ENCODE measurements at places on chromosomes 12 and 14.

- peak; percentile 7 for DNase-seq
These were observed 120.7 kb downstream of the HECTD4 start for GRCh38 chr12:112261559-112261958.

GRCh38 chr14:70020352-70021170 lies 141.3 kb downstream of the SMOC1 start:
- DNase-seq = peak; percentile 39

DNA sequence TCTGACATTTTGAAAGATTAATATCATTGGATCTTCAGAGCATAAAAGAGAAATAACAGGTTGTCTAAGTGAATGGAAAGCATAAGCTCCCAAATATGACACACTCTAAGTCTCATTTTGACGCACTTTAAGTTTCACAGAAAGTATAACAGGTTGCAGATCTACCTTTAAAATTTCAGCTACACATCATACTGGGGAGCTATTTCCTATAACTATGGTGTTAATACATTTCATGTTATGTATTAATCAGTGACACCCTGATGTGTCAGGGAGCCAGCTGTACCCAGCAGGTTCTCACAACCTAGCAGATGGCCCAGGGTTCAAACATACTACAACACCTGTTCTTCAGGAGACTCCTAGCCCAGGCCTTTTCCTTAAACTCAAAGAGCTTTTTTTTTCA lies 31.1 kb upstream of the TMX1 start:
- DNase-seq = no peak

DNA sequence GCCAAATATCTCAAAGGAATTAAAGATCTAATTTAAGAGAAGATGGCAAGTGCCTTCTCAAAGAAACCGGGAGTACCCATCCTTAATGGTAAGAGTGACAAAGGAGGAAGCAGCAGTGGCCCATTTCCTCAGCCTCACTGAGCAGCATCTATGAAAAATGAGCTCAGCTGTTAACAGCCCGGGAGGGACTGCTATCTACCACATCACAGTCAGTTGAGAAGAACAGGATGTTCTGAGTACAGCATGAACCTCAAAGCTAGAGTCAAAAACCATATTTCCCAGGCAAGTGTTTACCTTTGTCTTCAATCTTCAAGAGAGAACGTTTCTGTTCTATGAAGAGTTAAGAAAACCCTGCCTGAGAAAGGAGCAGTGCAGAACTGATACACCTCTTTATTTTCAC lies 115.0 kb downstream of the BTG1 start:
- peak; percentile 89 for DNase-seq

DNA sequence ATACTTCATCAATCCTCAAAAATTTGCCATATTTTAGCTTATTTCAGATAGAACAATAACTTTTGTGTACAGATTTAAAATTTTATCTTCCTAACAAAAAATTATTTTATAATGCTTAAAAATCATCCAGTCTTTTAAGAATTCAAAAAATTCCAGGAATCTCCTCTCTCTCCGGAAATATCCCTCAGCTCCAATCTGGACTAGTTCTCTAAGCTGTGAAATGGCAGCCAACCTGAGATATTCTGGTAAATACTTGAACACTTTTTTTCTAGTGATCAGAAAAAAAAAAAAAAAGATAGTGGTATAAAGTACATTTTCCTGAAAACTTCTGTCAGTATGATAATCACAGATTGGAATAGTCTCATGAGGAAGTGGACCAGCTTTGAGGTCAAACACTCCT lies 57.6 kb downstream of the SSPN start:
- DNase-seq = no peak

GRCh38 chr14:63761351-63762117 lies 33.7 kb upstream of the SGPP1 start:
- peak; percentile 13 for DNase-seq

GRCh38 chr12:57579011-57579410 lies 12.0 kb upstream of the PIP4K2C start:
- DNase-seq = no peak

- DNase-seq = no peak
These were observed 29.6 kb downstream of the NUDT4 start for GRCh38 chr12:93407054-93407962.

DNA sequence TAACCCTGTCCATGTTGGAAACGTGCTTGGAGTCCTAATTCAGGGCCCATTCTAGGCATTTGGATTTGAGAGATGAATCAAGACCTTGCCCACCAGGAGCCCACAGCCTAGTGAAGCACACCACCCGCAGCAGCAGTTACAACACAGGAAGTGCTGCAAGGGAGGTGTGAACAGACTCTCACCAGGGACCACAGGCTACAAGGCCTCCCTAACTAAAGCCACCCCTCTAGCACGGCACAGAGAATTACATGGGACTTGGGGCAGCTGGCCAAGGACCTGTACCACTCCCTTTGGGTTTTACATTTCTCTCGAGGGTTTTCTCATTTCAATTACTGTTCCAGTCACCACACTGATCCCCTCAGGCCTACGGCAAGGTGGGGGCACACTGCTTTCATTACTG lies 49.5 kb upstream of the FOXN3 start:
- peak; percentile 68 for DNase-seq

DNA sequence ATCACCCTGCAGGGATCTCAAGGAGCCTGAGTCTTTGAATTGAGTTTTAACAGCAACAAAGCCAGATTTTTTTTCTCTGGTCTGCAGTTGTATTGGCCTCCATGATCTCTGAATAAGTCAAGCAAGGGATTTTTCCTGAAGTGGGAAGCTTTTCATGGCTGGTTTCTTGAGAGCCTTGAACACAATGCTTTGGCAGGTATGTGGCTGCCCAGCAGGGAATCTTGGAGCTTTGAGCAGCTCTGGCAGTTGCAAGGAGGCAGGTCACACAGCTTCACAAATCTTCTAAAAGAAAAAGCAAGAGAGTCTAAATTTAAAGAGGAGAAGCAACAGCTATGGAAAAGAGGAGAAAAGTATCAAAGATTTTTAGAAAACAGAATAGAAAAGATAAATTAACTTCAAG lies 60.1 kb downstream of the RPS29 start:
- DNase-seq = no peak

DNA sequence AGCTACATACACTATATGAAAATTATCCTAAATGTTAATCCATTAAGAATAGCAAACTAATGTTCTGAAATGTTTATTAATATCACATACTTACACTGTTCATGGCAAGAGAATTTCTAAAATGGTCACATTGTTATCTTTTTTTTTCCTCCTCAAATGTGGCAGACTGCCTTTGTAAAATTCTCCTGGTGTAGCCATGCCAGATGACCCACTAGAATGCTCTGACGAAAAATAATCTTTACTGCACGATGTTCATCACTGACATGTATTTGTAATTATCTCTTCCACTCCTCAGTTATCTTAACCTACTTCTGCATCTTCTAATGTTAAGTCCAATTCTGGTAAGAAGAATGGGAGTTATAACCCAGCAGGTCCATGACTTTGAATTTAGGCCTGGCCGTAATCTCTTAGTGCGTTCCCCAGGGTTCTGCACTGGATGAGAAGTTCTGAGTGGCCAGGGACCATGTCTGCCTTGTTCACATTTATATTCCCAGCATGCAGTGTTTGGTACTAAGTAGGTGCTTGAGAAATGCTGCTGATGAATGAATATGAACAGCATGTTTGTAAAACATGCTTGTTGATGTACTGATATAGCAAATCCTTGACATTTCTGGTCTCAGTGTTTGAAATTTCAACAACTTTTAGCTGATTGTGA lies 46.7 kb downstream of the NOPCHAP1 start:
- no peak for DNase-seq

- no peak for DNase-seq
These were observed 109.9 kb downstream of the RIMBP2 start for GRCh38 chr12:130606231-130606630.

DNA sequence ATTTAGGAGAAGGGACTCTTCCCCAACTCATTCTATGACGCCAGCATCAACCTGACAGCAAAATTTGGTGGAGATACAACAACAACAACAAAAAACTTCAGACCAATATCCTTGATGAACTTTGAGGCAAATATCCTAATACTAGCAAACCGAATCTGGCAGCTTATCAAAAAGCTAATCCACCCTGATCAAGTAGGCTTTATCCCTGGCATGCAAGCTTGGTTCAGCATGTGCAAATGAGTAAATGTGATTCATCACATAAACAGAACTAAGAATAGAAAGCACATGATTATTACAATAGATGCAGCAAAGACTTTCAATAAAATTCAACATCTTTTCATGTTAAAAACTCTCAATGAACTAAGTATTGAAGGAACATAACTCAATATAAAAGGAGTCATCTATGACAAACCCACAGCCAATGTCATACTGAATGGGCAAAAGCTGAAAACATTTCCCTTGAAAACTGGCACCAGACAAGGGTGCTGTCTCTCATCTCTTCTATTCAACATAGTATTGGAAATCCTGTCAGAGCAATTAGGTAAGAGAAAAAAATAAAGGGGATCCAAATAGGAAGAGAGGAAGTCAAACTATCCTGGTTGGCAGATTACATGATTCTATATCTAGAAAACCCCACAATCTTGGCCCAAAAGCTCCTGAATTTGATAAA lies 233.3 kb downstream of the CCDC59 start:
- DNase-seq = no peak

- no peak for DNase-seq
These were observed 78.5 kb downstream of the TESC start for GRCh38 chr12:117020536-117021220.

- no peak for DNase-seq
These were observed 62.8 kb downstream of the ANO4 start for GRCh38 chr12:100857418-100857817.

DNA sequence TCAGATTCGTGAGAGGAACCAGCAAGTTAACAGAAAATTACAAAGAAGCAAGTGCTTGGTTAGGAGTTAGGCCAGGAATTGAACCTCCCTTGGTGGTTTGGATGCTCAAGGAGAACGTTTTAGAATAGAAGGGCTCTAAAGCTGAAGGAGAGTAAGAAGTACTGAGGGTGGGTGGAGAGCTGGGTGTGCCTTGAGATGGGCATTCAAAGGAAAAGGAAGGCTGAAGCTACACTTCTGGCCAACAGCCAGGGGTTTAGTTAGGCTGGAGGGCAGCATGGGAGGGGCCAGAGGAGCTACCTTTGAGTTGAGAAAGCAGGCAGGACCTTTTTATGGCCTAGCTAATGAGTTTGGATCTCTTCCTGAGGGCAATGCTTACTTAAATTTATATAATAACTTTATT lies 421.2 kb downstream of the CCDC91 start:
- no peak for DNase-seq

DNA sequence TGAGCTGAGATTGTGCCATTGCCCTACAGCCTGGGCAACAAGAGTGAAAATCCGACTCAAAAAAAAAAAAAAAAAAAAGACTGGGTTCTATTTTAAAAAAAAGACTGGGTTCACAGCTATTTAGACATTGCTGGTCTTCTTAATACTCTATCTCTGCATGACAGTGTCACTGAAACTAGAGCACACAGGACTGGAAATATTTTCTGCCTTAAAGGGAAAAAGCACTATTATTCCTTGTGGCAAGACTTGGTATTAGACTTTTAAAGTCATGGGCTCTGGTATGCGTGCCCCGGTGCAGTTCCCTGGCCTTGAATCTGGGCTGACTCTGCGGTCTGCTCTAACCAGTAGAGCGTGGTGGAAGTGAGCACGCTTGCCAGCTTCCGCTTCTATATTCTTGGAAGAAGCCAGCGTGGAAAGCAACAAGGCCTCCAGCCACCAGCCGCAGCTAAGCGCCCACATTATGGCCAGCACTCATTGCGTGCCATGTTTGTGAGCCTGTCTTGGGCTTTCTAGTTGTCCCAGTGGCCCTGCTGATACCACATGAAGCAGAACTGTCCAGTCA lies 31.3 kb downstream of the PRKAB1 start:
- DNase-seq = no peak

- peak; percentile 71 for DNase-seq
These were observed 660 bp upstream of the MCRS1 start for GRCh38 chr12:49568442-49569162.

GRCh38 chr12:132143336-132144071 lies 615 bp downstream of the DDX51 start:
- DNase-seq = peak; percentile 55

DNA sequence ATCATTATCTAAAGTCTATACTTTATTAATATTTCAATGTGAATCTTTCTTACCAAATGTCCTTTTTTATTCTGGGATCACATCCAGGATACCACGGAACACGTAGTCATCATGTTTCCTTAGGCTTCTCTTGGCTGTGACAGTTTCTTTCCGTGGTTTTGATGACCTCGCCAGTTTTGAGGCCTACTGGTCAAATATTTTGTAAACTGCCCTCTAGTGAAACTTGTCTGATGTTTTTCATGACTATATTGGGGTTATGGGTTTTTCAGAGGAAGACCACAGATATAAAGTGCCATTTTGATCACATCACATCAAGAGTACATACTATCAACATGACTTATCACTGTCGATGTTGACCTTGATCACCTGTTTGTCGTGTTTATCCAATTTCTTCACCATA lies 14.1 kb upstream of the SERPINA6 start:
- DNase-seq = no peak

Data from hematopoietic multipotent progenitor cell treated with erythropoietin and hydrocortisone succinate and interleukin-3 and kit ligand, for 4 days (in vitro differentiated cells).